ENCODE measurements at places on chromosomes 2 and 18. TPM values are rescaled to one million over a fixed set of nuclear protein-coding genes. Genes with fewer than 3 reads are reported as not detected.
A peak's percentile ranks its signal among the peaks of the same experiment; 100 is the strongest.

DNA sequence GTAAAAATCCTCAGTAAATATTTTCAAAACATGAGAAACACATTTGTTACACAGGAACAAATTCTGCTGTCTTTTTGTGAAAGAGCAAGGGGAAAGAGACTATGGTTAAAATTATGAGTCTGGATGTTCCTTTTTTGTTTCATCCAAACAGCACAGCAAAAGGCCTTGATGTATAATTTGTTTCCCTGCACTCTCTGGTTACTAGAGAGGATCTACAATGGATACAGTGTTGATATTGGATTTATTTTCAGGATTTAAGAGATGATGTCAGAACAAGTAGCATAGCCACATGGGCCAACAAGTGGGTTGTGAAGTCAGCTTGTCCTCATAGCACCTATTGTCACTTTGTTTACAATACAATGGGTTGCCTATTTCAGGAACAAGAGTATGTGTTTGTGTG, 11.3 kb upstream of the ERBB4 start:
- DNase-seq, result no peak

DNA sequence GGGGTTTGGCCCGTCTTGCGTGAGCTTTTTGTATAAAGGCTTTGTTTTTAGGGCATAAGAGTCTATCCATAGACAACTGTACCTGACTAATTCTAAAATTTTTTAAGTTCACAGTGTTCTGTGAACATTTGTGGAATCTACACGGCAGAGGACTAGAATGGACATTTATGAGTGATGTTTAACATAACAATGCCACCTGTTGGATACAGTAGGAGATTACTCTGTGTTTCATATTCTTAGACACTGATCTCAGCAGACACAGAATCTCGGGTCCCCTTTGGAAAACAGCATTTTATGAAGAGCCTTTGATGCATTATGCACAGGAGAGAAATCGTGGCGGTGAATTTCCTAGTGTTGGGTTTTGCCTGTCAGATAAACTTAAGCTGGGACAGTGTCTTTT, 752.2 kb downstream of the DPP10 start:
- no peak for DNase-seq

- DNase-seq, result no peak
Measured at GRCh38 chr2:127913808-127914457, 28.2 kb upstream of the AMMECR1L start.

Gene CHRND
- not detected for total RNA-seq

DNA sequence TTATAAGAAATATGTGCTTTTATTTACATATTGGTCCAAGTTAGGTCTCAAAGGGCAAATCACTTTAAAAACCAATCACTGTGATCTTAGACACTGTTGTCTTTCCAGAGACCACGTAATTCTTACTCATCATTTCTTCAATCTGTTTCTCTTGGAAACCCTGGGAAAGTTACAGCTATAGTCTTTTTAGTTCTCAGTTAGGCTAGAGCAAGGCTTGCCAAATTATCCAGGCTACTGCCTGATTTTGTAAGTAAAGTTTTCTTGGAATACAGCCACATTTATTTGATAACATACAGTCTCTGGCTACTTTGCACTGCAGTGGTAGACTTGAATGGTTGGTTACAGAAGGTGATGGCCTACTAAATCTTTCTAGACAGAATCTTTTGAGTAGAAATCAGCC, 106.0 kb downstream of the KIAA1328 start:
- DNase-seq, result no peak

- no peak for DNase-seq
Measured at GRCh38 chr2:223010641-223011040, 41.3 kb upstream of the KCNE4 start.

DNA sequence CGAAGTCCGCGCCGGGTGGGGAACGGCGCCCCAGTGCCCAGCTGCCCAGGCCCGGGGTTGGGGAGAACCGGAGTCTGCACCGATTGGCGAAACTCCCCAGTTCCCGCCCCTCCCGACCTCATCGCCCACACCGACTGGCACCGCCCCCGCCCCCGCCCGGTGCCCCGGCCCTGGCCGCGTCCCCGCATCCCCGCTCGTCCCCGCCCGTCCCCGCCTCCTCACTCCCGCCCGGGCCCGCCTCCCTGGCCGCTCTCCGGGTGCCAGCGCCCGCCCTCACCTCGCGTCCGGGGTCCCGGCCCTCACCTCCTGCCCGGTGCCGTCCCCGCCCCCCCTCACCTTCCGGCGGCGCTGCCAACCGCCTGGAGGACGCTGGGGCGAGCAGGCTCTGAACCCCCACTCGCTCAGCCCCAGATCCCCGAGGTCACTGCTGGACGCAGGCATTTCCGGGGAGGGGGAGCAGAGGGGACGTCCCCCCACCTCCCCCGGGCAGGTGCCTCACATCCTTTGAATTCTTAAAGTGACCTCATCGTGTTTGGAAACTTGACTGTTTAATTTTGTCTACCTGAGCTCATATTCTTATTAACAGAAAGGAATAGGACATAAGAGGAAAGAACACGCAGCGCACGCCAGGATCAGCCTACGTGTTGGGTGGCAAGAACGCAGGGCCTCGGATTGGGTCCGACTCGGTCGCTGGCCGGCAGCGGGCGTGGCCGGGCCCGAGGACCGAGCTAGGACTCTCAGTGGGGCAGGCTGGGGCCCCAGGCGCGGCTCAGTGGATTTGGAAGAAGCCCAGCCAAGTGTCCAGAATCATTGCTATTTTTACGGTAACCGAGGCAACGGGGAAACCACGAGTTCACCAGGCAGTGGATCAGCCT, at the start of gene FAM110C:
Gene FAM110C, minus strand, starts transcription at position 35 of the 875 bp plus-strand sequence. CDS start 120 bp downstream, outside the sequence.
- DNase-seq, result peak; percentile 19

Gene MAP3K19
- total RNA-seq, result not detected

Gene CHRNG
- not detected for total RNA-seq

DNA sequence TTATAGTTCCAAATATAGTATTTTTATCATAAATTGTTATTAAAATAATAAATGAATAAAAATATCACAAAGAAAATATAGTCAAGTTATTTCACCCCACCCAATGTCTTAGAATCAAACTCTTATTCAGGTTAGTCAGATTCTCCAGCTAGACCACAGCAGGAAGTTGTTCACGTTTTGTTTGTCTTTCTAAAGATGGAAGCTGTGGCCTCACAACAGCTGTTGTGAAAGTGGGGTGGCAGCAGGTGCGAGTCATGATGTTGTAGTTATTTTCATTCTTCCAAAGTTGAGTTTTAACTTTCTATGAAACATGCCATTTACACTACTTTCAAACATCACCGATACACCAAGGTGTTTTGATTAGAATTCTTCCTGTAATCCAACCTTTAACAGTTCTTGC, 272.9 kb downstream of the SLC8A1 start:
- peak; percentile 6 for DNase-seq

DNA sequence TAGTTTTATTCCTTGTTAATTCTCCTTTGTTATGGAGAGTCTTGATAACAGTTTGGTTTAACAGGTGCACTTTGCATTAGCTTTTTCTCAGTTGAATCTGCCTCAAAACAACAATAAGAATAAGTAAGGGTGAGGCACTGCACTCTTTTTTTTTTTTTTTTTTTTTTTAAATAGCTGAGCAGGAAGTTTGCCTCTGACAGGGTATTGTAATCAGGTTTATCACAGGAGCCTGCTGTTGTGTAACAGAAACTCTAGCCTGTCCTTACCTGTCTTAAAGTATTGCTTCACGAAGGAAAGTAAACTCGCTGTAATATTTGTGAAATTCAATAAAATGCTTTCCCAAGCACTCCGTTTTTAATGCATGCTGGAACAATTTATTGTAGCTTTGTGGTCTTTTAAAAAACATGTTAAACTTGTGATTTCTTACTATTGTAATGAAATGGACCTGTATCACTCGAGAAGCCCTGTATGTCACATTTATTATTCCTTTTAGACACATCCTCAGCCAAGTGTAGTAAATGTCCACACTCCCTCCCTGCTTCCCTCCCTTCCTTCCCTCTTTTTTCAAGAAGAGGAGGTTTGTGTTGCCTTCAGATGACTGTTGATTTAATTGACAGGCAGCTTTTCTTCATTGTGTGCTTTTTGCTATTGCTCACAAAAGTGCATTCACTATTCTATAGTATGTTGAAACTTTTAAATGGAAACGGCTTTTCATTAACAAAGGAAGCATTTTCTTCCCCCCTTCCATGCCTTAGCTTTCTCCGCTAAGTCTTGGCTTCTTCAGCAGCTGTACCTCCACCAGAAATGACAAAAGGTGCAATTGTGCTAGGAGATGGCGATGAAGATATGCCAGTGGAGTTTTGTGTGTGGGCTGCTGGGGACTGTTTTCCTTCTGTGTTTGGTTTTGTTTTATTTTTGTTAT, 52.7 kb downstream of the TAF1B start:
- no peak for DNase-seq

- no peak for DNase-seq
Measured at GRCh38 chr2:67476809-67477790, 80.0 kb downstream of the ETAA1 start.

Measured in activated CD4-positive, alpha-beta T cell treated with anti-CD3 and anti-CD28 coated beads, Interleukin-2, amount 10 ng/mL, durations not matched to agents 7 days and 5 days (primary cell).